Left ventricle myocardium inferior (tissue), 1 donor: ENCODE measurements at places on chromosomes 5 and 9. TPM values are rescaled to one million over a fixed set of nuclear protein-coding genes. Genes with fewer than 3 reads are reported as not detected.

DNA sequence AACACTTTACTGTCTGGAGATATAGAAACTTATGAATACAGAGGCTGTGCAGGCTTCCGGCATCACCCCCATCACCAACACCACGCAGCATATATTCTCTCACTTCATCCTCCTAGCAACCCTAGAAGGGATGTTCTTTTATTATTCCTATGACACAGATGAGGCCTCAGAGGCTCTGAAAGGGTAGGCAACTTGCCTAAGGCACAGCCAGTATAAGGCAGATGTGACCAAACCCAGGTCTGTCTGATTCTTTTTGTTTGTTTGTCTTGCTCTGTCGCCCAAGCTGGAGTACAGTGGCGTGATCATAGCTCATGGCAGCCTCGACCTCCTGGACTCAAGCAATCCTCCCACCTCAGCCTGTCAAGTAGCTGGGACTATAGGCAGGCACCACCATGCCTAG, 22.8 kb upstream of the CORO2A start:
- no peak for DNase-seq

GRCh38 chr5:83102364-83102980, 25.1 kb downstream of the XRCC4 start:
- DNase-seq = no peak

DNA sequence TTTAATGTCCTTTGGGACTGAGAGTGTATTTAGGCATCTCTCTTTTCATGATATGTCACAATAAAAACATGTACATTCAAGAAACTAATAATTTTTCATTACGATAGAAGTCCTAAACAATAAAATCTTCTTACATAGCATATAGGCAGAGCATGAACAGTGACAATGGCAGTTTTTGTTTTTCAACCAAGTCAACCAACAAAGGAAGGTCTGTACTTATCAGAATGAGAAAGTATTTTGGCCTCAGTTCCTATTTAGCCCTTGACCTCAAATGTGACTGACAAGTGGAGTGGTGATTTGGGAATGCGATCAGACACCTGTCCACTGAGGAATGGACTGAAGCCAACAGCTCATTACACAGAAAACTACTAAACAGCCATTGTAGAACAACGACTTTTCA, 219.5 kb downstream of the TMEM161B start:
- no peak for DNase-seq

- no peak for DNase-seq
Observed at GRCh38 chr9:13956107-13956506, 357.8 kb downstream of the NFIB start.

DNA sequence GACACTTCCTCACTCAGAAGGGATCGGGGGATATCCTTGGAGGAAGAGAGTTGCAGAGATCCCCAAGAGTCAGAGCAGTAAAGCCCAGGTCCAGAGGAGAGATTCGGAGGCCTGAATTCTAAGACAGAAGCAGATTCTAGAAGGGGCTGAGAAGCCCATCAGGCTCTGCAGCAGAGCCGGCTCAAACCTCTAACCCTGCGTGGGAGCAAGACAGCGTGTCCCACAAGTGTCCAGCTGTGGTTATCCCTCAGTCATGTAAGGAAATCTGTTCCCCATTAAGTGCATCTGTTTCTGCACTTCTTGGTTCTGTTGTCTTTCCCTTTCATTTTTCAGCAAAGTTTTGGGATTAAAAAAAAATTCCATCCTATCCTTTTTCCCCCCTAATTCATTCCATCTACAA, 4.8 kb upstream of the DIAPH1 start:
- no peak for DNase-seq

GRCh38 chr5:174624733-174625522, 99.5 kb upstream of the MSX2 start:
- DNase-seq = no peak

DNA sequence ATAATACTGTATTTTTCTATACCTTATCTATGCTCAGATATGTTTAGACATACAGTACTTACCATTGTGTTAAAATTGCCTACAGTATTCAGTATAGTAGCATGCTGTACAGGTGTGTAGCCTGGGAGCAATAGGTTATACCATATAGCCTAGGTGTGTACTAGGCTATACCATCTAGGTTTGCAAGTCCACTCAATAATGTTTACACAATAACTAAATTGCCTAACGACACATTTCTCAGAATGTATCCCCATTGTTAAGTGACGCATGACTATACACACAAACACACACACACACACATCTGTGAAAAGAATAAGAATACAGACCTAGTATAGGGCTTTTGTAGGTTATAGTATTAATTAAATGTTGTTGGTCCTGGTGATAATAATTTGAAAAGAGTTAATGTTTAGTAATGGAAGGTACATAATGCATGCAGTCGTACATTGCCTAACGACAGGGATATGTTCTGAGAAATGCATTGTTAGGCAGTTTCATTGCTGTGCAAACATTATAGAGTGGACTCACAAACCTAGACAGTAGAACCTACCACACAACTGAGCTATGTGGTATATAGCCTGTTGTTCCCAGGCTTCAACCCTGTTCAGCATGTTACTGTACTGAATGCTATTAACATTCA, 13.6 kb downstream of the TDRD7 start:
- no peak for DNase-seq

GRCh38 chr9:22512495-22512894, 65.9 kb downstream of the DMRTA1 start:
- DNase-seq = no peak

DNA sequence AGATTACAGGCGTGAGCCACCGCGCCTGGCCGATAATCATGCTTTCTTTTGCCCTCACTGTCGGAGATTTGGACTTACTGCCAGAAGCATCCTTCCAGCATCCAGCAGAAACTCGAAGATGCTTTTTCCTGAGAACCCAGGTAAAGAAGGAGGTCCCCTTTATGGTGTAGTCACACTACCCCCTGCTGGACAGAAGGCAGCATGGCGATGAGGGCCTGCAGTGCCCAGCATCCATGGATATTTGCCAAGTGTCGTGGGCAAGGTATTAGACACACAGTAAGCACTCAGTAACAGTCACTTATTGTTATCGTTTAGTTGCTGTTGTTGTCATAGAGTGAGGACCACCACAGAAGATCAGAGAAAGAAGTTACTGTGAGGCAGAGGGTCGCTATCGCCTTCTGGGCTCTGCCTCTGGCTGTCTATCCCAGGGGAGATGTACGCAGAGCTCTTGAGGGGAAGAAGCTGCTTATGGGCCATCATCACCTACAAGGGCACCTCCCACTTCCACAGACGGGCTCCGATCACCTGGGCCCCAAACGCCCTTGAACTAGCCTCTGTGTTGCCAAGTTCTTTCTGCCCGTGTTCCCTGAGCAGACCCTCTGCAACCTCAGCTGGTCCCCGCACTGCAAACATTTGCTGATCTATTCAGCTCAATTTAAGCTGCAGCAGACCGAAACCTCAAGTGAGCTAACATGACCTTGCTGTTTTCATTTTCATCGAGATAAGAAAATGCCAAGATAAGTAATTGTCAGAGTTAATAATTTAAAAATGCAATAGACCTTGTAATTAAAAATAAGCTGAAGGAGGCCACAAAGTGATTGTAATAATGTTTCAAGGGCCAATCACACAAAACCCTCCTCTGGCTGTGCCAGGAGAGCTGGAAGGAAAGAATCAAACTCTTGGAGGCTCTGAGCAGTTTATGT, 23.9 kb downstream of the C5orf15 start:
- DNase-seq = no peak

GRCh38 chr5:35850967-35851680, 5.6 kb upstream of the IL7R start:
- DNase-seq = no peak

Gene CNTNAP3
- 9.9 TPM for total RNA-seq

Gene SH3PXD2B
- 5.2 TPM for total RNA-seq

Gene ADRB2
- total RNA-seq = 5.1 TPM

Gene SCGB3A2
- not detected for total RNA-seq

Gene LRRC26
- not detected for total RNA-seq

Gene PLEKHG4B
- total RNA-seq = not detected

Gene REEP2
- 6.6 TPM for total RNA-seq
